Putamen (tissue), 1 donor: ENCODE measurements at places on chromosomes 11 and 22.

GRCh38 chr11:103086461-103086860 lies 5.5 kb downstream of the DCUN1D5 start:
- DNase-seq, result no peak

- DNase-seq, result no peak
Measured at GRCh38 chr11:12625438-12626071, 48.7 kb upstream of the TEAD1 start.

DNA sequence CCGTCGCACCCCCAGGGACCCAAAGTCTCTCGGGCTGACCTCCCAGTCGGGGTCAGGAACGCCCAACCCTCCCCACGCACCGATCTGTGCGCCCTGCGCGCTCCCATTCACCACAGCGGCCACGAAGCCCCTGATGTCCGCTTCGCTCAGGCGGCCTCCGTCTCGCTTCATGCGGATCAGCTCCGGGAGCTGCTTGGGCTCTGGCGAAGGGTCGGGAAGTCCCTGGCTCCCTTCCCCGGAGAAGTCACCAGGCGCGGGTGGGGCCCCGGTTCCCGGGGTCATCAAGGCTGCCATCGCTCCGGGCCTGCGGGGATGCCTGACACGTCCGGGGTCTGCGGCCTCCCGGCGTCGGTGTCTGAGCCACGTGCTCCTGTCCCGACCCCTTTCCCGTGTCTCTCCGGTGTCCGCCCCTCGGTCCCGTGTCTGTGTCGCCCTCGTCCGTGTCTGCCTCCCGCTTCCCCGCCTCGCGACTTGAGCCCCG lies 356 bp downstream of the TYMP start:
- DNase-seq, result no peak

DNA sequence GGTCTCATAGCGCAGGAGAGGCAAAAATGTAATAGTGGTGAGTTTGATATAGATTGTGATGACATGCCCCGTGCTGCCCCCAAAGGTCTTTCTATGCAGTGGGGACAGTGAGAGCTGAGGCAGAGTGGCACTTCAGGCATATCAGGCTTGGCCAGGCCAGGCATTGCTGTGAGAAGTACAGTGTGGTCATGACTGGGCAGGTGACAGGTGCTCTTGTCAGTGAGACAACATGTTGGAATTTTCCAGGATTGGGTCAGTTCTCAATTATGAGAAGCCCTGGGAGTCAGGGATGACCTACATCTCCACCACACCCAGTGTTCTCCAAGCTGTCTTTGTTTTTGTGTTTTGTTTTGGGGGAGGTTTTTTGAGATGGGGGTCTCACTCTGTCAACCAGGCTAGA lies 3.7 kb downstream of the SNAP29 start:
- DNase-seq, result no peak

- no peak for DNase-seq
Measured at GRCh38 chr22:23289851-23290724, 109.8 kb downstream of the BCR start.

DNA sequence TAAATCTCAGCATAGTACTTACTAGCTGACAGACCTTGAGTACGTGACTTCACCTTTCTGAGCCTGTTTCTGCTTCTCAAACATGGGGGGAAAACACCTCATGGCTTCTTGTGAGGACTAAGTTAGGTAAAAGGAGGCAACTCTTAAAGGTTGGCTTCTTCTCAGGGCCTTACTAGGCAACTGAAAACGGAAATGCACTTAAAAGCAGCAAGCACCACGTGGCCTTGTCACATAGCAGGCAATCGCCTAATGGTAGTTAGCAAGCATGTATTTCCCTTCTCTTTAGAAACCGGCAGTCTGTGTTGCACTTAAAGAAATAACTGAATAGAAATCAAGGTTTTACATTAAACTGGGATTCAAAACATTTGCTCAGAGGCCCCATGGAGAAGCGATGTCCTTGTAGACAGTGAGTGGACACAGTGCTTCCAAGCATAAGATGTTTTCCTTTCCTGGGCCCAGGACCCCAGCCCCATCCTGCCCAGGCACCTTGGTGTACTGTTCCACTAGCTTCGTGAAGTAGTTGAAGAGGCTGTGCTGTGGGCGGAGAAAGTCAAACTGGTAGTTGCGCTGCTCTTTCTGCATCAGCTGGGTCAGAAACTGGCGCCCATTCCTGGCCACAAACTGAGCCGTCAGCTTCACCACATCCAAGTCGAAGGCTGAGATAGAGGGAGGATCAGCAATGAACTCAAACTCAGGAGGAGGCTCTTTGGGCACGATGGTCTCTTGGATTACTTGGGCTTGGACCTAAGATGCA lies 12.1 kb downstream of the SF3A1 start:
- DNase-seq, result no peak

GRCh38 chr11:31810779-31811647 lies at the start of gene PAX6:
Gene PAX6 (minus strand): TSS chr11:31811322. CDS start chr11:31806411, 4,911 bp downstream.
- DNase-seq, result peak; percentile 75

GRCh38 chr11:104731890-104732289 lies 166.4 kb downstream of the CASP12 start:
- no peak for DNase-seq

GRCh38 chr11:117221775-117222517 lies 9.9 kb downstream of the PCSK7 start:
- DNase-seq, result no peak

DNA sequence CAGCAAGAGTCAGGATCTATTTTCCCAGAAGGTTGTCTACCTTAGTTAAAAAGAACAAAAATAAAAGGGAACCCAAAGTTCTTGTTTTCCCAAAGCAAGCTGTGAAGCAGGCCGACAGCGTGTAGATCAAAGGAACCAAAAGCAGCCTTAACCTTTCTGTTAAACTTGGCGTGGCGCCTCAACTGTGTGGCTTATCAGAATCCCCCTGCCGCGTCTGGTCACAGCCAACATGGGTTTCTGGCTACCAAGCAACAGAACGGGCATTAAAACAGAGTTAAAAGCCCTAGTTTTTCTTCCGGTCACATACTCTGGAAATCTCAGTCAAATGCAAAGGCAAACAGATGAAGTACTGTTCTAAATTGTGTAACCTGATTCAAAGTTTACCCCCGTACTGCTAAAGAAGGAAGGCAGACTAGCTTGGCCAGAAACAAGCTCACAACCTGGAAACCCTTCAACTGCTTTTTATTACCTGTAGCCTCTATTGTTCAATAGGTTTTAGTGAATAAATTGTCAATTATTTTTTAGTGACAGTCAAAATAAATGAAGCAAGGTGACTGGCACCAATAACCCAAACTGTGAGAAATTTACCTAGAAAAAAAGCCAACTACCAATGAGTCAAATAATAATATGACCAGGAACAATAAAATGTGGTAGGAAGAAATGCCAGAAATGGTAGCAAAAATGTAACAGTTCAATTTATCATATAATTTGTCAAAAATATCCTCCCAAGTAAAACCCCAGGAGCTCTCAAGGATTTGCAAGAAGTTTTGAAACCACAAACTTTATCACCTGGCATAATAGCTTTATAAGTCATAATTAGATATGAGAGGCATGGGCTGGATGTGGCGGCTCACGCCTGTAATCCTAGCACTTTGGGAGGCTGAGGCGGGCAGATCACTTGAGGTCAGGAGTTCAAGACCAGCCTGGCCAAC lies 21.4 kb downstream of the CHKA start:
- no peak for DNase-seq

GRCh38 chr22:25067851-25068421 lies 115.4 kb downstream of the KIAA1671 start:
- peak; percentile 55 for DNase-seq

DNA sequence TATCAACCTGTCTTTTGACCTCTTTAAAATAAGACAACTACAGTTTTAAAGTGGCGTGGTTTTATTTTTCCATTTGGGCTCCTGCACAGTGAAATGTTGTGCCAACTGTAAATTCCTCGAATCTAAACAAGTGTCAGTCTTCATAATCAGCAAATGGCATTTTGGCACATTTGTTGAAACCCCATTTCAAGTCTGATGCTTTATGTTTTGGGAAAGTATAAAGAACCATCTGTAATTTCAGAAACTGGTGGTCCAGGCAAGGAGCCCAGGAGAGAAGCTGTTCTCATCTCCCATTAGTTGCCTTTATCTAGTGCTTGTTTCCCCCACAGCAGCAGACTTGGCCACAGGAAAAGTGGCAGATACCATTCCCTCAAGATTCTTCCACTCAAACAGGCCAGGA lies 32.7 kb downstream of the VWA5A start:
- no peak for DNase-seq

DNA sequence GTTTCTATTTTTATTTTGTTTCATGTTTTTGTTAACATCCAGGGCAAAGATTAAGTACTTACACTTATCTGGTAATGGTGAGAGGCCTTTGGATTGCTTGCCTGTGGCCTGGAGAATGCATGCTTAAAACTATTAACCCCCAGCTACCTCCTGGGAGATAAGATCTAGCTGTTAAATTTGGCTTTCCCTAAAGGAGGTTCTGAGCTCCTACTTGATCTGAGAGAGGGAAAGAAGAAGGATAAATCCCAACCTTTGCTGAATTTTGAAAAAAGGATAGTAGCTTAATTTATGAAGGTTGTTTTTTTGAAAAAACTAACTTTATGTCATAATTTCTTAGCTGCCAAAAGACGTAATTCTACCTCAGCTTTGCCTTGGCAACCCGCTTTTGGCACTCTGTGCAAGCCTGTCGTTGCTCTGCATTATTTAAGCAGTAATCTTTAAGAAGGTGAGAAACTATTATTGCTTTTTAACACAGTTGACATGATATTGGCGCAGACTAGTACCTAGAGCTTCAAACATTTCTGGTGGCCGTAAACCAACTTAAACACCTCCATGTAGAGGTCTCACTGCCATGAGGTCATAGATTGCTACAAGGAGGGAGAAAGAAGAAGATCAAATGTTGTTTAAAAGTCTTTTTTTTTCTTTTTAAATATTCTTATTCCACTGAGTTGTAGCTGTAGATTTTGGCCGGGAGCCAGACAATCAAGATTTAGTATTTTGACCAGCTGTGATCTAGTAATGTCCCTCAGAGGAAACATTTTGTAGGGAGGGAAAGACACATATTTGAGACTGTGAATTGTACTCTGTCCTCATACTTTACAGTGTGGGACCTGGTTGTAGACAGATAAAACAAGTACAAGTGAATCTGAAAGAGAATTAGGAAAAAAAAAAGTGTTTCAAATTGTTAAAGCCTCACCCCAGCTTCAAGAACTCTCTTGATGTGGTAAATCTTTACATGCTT lies 74.4 kb downstream of the WNT11 start:
- DNase-seq, result no peak

DNA sequence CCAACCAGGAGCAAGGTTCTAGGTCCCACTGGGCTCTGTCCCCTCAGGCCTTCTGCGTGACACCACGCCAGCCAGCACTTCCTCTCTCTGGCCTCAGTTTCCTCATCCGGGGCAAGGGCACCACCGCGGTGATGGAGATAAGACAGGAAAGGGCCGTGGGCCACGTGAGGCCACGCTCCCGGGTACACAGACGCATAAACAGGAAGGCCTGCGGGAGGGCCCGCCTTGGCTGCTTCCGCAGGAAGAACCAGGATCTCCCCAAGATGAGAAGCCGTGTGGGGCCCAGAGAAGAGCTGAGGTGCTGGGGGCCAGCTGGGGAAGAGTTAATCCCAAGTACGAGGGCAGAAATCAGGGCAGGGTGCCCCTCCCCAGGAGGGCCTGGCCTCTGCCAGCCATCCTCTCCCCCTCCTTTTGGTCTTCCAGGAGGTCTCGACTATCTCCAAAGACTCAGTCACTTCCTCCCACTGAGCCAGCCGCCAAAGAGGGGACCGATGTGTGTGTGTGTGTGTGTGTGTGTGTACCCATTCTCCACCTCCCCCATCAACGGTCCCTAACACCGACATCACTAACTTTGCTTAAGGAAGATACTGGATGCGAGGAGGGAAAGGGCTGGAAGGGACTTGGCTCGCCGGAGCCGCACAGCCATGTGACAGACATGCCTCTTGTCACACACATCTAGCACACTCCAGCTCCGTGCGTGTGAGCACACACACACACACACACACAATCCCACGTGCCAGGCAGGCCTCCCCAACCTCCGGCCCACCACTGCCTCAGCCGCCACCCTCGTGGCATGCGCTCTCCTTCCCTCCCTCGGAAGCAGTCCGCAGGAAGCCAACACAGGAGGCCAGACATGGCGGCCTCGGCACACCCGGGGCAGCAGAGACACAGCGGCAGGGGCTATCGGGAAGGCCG lies 1.4 kb downstream of the MFNG start:
- peak; percentile 21 for DNase-seq

GRCh38 chr22:47445716-47446290 lies 683.4 kb downstream of the TBC1D22A start:
- DNase-seq, result no peak

DNA sequence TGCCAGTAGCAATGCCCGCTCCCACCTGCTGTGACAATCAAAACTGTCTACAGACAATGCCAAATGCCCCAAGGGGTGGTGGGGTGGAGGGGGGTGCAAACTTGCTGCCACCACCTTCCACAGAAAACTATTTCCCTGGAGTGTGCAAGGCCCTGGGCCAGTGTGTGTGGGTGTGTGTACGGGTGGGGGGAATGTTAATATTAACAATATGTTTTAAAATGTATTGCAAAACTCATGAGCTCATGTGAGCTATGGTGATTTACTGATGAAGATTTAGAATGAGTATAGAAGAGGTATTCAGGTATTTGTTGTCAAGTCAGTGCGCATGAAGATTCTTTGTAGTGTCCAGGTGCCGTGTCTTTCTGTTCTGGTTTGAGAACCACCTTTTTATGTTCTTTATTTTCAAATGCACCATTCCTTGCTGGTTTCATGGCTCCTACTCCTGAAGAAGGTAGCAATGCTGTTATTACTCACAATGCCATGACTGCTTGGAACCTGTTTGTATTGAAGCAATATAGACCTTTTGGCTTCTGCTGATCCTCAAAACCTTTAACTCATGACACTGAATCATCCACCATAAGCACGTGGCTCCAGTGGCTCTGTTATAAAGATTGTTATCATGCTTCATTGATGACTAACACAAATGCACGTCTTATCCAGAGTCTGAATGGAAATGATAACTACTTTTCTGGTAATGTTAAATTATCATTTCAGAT lies 29.9 kb upstream of the AQP11 start:
- no peak for DNase-seq
